Neuronal stem cell (in vitro differentiated cells): ENCODE measurements at places on chromosomes 2 and 18.

- DNase-seq = no peak
Measured at GRCh38 chr2:212898011-212898410, 253.4 kb downstream of the IKZF2 start.

DNA sequence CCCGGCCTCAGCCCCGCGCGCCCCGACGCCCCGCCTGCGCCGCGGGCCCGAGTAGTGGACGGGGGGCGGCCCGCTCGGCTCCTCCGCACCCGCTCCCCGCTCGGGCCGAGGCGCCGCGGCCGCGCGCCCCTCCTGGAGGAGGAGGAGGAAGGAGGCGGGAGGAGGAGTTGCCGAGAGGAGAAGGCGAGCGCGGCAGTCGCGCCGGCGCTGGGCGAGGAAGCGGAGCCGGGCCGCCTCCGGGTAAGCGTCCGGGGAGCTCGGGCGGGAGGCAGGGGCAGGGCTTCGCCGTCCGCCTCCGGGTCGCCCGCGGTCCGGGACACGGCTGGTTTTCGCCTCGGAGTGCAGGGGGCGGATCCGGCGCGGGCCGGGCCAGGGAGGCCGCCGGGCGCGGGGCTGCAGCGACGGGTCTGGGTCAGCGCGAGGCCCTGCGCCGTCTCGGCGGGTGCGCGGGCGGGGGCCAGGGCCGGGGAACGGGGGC lies at the start of gene SOCS6:
SOCS6 (plus strand) TSS at position 195 of the 478 bp plus-strand sequence. CDS start 35,624 bp downstream, outside the sequence.
- peak; percentile 69 for DNase-seq

DNA sequence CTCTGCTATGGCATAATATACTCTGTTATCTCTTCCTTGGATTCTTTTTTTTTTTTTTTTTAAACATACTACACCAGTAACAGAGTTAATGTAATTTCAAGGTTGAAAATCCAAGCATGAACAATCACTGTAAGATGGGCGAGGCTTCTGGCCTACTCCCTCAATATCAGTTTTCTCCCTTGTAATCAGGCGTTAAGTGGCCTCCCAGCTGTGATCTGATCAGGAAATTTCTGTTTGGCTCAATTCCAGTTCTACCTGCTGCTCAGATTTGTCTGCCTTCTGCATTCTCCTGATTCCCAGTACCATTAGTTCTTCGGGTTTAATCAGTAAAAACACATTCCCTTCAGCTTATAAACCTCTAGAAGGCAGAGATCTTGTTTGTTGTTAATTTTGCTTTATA lies 18.6 kb downstream of the PRKD3 start:
- DNase-seq = no peak

- DNase-seq = no peak
Measured at GRCh38 chr2:67726416-67726815, 329.3 kb downstream of the ETAA1 start.

DNA sequence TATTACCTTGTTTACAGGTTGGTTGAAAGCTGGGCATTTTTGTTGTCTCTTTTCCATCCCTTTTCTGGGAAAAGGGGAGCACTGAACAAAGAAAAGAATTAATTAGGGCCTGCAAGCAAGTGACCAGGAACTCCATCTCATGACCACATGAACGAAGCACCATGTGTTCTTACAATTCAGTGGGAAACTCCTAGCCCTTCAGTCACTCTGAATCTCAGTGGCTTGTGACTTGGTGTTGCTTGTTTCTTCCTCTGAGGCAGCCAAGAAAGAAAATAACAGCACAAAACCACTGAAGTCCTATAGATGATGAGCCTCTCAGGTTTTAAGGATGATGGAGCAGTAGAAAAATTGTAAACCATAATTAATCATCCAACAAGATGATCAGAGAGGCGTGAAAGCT lies 129.1 kb upstream of the CAB39 start:
- no peak for DNase-seq
